Neural progenitor cell (in vitro differentiated cells): ENCODE measurements at places on chromosomes 2 and 18.

GRCh38 chr2:188285774-188286173 lies 5.9 kb upstream of the GULP1 start:
- no peak for DNase-seq

- no peak for DNase-seq
Measured at GRCh38 chr2:128408349-128409305, 90.0 kb upstream of the HS6ST1 start.

DNA sequence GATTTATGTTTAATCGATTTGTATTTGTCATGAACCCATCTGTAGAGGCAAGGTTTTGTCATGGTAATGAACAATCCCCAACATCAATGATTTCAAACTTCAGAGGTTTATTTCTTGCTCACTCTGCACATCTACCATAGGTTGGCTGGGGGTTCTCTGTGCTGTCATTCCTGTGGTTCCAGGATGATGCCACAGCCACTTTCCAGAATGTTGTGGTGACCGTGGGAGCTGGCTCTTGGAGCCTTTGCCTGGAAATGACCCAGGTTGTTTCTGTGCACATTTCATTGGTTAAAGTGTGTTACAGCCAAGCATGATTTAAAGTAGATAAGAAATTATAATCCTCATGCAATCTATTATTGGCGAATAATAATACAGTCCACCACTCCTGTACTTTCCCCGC lies 28.2 kb upstream of the EPAS1 start:
- no peak for DNase-seq

GRCh38 chr2:33377048-33377447 lies 99.4 kb upstream of the RASGRP3 start:
- DNase-seq = no peak

- DNase-seq = no peak
Measured at GRCh38 chr2:89767572-89768435, 1076.3 kb downstream of the RPIA start.
